Activated T-cell treated with anti-CD3 and anti-CD28 coated beads, Interleukin-2, amount 50 U/mL, for 1 hour (primary cell): ENCODE measurements at places on chromosomes 3 and 15.

GRCh38 chr3:83946049-83946448 is 1012.7 kb upstream of the CADM2 start:
- DNase-seq: no peak

DNA sequence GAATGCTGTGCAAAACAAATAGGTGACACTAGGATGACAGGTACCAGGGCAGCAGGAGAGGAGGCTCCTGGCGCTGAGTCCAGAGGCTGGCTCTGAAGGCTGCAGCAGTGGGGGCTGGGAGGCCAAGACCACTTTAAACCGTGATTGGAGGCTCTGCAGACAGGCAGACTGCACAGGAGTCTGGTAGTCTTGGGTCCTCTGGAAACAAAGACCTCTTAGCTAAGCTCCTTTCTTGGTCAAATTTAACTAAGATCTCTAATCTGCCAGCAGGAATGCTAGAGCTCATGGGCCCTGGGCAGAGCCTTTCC is 4.4 kb upstream of the MUSTN1 start:
- no peak for DNase-seq

GRCh38 chr3:119635719-119636118 is 24.7 kb downstream of the POPDC2 start:
- no peak for DNase-seq

GRCh38 chr3:152362086-152362485 is 93.4 kb downstream of the MBNL1 start:
- DNase-seq: no peak

GRCh38 chr3:95923496-95924210 is 890.7 kb upstream of the EPHA6 start:
- no peak for DNase-seq

DNA sequence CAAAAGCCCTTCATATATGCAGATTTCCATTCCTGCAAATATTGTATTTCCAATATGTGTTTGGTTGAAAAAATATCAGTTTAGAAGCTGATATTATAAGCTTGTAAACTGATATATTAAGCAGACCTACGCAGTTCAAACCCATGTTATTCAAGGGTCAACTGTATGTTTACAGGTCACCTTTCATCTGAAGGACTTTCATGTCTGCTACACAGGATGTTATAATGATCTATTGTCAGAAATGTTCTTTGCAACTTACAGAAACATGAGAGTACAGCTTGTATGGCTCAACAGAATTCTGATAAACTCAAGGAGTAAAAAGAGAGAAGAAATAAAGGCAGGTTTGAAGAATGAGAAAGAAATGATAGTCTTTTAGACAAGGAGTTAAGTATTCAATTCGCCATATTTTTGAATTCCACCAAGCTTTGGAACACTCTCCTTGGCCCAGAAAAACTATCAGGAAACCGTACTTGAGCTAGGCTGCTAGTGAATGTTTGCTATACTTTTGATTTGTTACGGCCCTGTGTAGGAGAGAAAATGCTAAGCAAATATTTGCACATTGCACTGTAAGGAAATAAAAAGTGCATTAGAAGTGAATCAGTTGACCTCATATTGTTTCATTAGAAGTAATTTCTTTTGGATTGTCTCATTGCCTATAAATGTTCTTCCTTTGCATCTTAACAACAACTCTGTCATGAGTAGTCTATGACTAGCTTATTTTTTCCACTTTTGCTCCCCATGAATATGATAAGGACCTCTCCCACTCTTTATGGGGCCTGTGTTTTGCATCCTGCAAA is 81.2 kb downstream of the NEK11 start:
- DNase-seq: no peak

DNA sequence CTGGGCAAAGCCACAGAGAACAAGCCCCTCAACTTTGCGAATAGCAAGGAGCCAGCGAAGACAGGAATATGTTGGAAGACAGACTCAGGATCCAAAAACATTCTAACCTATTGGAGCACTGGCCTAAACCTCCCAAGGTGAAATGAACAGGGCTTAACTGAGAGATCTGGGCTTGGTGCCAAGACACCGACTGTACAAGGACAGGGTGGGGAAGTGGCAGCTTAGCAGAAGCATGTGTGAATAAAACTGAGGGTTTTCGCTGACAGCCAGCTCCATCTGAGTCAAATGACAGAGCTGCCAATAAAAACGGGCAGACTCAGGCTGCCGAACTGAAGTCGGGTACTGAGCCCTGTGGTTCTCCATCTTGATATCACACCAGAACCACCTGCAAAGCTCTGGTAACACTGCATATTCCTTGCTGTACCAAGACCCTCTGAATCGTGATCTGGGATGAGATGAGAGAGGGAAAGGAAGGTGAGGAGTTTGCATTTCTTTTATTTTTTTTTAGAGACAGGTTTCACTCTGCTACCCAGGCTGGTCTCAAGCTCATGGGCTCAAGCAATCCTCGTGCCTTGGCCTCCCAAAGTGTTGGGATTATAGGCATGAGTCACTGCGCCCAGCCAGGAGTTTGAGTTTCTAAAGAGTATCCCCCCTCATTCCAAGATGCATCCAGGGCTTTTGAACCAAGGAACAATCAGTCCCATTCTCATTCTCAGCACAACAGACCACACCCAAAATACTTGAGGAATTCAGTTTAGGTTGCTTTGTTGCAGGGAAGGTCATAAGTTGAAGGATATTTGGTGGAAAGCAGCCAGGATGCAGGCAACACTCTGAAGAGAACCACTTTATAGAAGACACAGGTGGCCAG is 6.0 kb upstream of the PLCB2 start:
- DNase-seq: no peak

- DNase-seq: no peak
Observed at GRCh38 chr3:80238606-80239005, 470.8 kb upstream of the ROBO1 start.

- no peak for DNase-seq
Observed at GRCh38 chr3:135267487-135267886, 472.4 kb downstream of the EPHB1 start.

DNA sequence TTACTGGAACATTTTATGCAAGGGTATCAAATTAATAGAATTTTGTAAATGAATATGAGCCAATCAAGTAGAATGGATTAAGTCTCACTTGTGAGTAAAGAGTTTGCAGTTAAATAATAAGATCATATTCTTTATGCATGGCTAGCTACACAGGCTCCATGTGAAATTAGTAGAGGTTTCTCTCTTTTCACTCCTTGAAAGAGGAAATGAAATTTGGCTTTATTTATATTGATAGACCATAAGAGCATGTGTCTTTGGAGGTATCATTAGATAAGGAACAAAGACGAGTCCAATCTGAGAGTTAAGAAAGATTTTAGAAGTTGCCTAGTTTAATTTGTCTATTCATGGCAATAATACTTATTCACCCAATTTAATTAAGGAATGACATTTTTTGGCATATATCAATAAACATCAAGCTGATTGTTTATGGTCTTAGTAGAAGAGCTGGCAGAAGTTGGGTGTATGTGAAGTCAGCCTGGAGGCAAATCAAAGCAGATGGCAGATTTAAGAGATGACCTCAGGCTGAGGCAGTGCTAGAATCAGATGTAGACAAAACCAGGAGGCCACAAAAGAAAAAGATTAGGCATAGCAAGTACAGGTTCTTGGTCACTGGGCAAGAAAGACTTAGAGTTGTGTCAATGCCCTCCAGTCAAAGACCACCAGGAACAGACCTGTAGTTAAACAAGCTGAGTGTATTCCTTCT is 406.5 kb upstream of the ARHGEF26 start:
- no peak for DNase-seq

- no peak for DNase-seq
Observed at GRCh38 chr15:39409876-39410530, 170.9 kb upstream of the THBS1 start.

GRCh38 chr3:14230729-14231128 is 52.1 kb downstream of the LSM3 start:
- no peak for DNase-seq

- no peak for DNase-seq
Observed at GRCh38 chr15:45276831-45277230, 24.8 kb downstream of the SLC28A2 start.

GRCh38 chr15:92657486-92657885 is 1.9 kb upstream of the FAM174B start:
- no peak for DNase-seq

GRCh38 chr3:175279457-175279856 is 420.3 kb downstream of the NAALADL2 start:
- DNase-seq: no peak
